Activated T-helper 1 cell treated with Interleukin-2 at 50 U/mL for 16 hours (primary cell): ENCODE measurements at places on chromosomes 3 and 15.

GRCh38 chr15:75059607-75060006 lies 36.2 kb downstream of the PPCDC start:
- DNase-seq = no peak

GRCh38 chr3:43388915-43389314 lies 102.6 kb downstream of the SNRK start:
- no peak for DNase-seq

GRCh38 chr3:155640098-155640497 lies 104.8 kb downstream of the PLCH1 start:
- DNase-seq = no peak

DNA sequence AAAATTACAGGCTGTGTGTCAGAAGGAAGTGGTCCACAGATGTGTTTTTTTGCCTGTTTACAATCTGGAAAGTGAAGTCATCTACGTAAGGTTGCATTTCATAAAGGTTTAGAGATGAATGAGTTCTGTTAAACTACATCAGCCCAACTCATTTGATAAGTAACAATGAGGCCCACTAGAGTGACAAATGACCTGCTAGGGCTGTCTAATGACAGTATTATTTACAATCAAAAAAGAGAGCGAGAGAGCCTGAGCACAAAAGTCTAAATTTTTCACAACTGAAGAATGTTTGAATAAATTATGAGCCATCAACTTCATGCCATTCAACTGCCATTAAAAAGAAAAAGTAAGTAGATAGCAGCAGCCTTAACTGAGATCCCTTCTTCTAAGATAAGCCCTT lies 135.7 kb upstream of the TBL1XR1 start:
- no peak for DNase-seq

DNA sequence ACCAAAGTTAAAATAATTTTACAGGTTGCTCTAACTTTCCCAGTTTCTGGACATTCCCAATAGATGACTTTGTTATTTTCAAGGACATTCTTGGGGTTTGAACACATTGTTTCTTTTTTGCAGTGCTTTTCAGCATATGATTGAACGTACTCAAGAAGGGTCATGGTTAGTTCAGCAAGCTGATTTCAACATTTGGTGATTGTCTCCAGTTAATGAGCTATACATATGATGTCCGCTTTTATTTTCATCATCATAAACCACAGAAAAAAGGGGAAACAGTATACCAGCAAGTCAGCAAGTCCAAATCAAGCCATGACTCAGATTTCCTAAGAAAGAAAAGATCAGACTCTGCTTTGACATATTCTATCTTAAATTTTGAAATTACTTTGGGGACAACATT lies 69.4 kb downstream of the B3GALNT1 start:
- DNase-seq = no peak

DNA sequence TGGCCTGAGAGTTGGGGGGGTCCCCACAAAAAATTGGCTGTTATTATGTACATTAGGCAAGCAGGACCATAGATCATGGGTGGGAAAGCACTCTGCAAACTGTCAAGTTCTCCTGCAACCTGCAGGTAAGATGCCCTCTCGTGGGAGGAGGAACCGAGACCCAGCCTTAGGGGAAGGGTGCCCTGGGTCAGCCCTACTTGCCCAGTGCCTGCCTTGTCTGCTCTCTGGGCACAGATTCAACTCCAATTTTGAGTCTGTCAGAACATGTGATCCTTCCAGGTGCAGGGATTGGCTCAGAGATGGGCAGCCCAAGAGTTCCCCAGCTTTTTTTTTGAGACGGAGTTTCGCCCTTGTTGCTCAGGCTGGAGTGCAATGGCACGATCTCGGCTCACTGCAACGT lies 99.2 kb downstream of the PLXNA1 start:
- no peak for DNase-seq

GRCh38 chr3:119738741-119739140 lies 35.9 kb downstream of the CFAP91 start:
- DNase-seq = no peak

DNA sequence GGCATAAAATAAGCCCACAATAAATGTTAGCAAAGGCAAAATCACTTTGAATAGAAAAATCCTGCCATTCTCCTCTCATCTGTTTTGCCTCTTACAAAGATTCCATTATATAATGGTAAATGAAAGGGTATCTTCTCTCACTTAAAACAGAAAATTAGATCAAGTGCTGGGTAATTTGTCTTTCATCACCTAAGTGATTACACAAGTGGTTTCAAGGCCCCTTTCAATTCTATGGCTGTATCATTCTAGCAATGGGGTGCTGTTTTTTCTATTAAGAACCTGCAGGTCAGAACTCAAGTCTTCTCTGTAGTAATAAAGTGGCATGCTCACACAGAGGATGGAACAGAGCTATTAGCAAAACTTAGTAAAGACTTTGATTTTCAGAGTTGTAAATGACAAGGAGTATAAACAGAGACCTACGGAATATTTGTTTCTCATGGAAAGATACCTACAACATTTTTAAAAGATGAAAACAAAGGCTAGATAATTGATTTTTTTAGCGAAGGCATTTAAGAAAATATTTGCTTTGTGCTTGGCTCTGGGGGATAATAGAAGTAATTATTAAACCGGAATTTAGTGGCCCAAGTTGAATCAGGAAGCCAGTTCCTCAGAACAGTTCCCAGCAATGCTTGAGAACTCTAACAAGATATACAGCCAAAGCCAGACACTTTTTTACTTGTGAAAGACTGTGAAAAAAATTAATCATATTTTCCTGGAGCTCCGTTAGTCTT lies 137.4 kb downstream of the CMSS1 start:
- DNase-seq = no peak

DNA sequence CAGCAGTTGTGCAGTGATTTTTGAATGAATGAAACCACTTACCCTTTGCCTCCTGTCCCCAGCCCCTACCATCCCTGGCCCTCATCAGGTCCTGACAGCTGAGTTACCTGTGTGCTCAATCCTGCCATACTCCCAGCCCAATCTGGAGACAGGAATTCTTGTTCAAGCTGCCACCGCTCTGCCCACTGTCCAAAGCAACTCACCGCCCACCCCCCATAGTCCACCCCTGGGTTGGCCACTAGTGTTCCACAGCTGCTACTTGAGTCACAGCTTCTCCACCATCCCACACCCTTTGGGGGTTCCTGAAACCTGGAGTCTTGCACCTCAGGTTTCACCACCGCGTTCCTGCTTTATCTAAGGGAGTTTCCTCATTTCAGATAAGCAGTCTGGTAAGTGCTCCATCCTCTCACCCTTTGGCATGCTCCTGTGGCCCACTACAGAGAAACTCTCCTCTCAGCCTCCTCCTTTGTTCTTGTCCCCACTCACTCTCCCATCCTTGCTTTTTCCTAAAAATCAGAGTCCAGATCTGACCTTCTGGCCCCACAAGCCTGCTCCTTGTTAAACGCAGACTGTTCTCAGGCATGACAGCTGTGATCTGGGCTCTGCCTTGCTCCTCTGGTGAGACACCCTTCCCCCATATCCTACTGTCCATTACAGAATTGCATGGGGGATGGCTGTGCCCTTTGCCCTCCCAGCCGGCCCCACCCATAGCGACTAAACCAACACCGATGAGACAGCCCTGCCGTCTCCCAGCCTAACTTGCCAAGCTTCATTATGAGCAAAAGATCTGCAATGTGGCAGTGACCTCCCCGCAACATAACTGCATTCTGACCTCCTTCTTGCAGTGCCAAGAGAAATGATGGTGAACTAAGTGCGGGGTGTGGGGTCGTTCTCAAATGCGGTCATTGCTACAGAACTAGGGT lies 50.0 kb downstream of the CYP19A1 start:
- DNase-seq = no peak

GRCh38 chr15:70853973-70854665 lies at the start of gene LARP6:
LARP6 (minus strand) TSS chr15:70854157; CDS start chr15:70854088, 69 bp downstream.
- no peak for DNase-seq

DNA sequence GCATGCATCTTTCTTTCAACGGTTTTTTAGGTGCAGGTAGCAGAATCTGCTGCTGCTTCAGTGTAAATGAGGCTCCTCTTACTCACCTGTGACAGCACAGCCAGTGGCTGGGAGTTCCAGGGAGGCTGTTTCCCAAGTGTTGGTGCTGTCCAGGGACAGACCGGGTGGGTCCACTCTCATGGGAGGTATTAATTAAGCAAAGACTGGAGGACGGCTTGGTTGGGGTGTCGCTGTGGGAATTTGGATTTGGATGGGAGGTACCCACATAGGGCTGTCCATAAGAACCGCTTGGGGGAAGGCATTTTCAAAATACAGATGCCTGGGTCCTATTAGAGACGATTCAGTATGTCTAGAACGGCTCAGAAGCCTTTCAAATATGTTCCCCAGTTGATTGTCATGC lies 42.9 kb downstream of the SV2B start:
- no peak for DNase-seq

DNA sequence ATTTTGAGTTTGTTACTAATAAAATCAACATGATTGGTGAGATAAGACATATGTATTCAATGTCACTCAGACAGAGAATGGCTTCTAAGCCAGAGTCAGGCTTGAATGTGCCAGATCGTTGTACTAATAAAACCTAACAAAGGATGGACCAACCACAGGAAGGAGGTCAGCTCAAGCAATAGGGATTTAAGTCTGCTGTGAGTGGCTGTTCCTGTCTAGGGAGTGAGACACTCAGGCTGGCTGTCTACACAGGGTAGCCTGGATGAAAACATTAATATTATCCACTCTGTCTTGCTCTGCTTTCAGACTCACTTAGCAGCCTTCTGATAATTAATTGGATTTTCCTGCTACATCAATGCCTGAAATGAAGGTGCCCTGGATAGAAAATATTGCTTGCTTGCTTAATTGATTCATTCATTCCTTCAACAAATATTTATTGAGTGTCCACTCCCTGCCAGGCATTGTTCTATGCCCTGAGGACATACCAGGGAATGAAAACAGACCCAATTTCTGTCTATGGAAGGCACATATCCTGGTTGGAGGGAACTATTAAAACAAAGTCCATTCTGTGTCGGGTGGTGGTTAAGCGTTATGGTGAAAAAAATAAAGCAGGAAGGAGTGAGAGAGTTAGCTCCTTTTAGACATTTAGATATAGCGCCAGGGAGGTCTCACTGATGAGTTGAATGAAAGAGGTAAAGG lies 239.4 kb downstream of the CHST2 start:
- DNase-seq = no peak

DNA sequence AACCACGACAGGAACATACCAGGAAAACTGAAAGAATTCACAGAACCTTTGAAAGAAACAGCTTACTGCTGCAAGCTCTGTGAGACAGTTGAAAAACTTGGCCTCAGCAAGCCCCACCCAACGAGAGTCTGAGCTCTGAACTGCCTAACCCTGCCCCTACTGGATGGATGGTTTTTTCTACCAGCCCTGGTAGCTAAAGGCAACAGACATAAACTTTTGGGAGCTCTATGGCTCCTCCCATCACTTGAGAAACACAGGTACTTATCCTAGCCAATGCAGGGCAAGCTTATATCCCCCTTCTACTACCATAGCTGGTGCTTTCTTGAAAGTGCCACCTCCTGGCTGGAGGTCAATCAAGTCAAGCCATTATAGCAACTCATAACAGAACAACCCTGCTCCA lies 471.8 kb downstream of the GRM7 start:
- no peak for DNase-seq

GRCh38 chr3:12946649-12947316 lies 105.4 kb upstream of the RPL32 start:
- no peak for DNase-seq
